ENCODE measurements at places on chromosomes 2 and 18.

DNA sequence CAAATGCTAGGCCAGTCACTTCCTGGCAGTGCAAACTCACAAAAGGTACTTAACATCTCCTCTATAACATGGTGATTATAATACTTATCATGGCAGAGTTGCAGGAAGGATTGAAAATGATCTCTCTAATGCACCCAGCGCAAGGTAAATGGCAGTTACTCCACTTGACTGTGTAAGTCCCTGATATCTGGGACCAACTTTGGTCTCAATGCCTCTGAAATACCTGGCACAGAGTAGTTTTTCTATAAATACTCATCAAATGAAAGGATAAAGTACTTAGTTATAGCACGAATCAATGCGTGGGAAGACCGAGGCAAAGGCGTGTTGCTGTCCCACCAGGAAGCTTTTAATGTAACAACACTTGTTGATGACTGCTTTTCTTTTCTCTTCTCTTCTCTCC lies 24.8 kb downstream of the LRRC30 start:
- DNase-seq, result no peak

GRCh38 chr2:241629762-241630435 lies 7.1 kb downstream of the THAP4 start:
- DNase-seq, result no peak

DNA sequence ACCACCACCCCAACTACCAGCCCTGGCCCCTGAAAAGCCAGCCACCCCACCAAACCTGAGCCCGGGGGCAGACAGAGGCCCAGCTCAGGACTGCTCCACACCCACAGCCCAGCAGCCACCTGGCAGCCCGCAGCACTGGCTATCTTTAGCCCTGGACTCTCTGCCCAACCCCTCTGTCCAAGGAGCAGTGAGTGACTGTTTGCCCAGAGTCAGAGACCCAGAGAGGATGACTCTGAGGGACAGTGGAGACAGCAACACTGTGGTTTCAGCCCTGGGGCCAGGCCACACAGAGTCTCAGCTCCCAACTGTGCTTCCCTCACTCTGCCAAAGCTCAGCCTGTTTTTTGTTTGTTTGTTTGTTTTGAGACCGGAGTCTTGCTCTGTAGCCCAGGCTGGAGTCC lies 32.6 kb downstream of the BIN1 start:
- DNase-seq, result no peak

DNA sequence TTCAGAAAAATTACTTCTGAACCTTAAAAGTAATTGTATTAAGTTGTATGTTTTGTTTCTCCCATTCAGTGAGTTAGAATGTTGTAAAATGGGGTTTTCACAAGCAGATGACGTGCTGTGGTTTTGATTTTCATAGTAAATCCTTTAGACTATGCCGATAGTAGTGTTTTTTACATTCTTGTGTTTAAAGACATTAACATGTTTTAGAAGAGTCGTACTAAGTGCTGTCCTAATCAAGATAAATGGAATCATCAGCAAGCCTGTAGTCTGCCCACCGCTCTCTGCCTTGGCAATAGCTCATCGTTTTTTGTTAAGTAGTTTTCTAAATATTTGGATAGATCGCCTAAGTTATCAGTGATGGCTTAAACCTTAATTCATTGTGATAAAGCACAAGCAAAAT lies 21.5 kb downstream of the PKP4 start:
- DNase-seq, result no peak

GRCh38 chr2:60998628-60999545 lies 18.6 kb upstream of the PEX13 start:
- peak; percentile 69 for DNase-seq
